T-helper 2 cell (primary cell): ENCODE measurements at places on chromosomes 11 and 22.

DNA sequence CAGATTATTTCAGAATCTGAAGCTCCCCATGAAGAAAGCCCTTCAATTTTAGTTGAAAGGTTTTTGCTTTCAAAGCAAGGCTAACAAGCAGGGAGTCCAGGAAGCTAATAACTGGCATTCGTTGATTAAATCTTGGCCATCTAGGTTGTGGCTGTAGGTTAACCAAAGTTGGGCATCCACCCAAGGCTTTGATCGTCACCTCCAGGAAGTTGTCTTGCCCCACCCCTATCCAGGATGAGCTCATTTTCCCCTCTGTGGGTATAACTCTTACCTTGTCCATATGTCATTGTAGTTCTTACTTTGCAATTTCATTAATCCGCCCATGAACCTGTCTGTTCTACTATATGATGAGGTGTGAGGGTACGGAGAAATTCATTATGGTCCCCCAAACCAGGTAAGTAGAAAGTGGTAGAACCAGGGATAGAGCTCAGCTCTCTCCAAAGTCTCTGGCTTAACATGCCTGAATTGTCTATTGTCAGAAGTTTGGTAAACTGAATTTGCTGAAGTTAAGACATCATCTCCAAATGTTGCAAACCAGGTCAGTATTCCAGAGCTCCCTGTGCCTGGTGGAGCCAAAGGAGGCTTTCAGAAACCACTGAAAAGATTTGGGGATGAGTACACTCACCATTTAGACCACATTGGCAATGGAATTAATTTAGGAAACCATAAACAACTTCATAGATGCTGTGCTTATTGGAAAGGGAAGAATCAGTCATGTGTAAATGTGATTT, 97.1 kb downstream of the CD44 start:
- DNase-seq: peak; percentile 72

DNA sequence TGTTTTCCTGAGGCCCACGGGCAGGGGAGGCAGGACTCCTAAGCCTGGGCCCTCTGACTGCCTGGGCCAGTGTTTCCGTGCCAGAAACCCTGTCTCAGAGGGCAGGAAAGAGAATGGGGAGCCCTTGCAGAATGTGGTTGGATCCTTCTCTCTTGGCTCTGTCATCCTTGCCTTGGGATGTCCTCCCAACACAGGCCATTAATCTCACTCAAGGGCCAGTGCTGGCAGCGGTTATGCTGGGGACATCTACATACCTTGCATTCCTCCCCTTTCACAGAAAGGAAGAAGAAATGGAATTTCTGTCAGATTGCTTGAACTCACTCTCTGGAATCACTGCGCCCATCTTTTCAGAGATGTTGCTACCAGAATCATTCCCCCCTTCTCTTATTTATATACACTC, 296.9 kb downstream of the KIRREL3 start:
- no peak for DNase-seq

DNA sequence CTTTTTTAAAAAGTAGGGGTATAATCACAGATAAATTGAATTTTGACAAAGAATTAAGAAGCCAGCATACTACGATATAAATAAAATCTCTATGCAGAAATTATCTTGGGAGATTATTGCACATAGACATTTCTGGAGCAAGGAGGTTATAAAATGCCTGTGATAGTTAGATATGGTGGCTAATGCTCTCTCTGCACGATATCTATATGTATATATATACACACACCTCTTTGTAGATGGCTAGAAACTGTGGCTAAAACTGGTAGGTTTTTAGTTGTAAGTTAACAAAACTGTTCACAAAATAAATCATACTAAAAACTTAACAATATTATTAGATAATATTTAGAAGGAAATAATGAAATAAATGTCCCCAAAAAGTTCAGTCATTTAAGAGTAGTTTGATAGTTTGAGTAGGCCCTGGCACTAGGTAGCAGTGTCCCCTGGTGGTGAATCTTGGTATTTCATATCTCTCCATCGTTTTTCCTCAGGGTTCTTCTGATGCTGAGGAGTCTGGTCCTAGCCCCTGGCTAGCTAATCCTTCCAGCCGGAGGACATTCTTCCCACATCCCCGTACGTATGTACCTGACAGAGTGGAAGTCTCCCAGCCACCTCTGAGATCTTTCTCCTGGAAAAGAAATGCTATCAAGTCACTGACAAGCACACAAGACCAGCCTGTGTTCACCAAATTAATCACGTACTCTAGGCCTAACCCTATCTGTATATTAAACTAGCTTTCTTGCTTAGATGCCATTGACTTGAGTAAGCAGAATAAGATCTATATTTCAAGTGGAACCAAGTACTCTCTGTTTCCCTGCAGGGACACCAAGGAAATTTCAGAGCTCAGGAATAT, 32.2 kb downstream of the ART5 start:
- no peak for DNase-seq

DNA sequence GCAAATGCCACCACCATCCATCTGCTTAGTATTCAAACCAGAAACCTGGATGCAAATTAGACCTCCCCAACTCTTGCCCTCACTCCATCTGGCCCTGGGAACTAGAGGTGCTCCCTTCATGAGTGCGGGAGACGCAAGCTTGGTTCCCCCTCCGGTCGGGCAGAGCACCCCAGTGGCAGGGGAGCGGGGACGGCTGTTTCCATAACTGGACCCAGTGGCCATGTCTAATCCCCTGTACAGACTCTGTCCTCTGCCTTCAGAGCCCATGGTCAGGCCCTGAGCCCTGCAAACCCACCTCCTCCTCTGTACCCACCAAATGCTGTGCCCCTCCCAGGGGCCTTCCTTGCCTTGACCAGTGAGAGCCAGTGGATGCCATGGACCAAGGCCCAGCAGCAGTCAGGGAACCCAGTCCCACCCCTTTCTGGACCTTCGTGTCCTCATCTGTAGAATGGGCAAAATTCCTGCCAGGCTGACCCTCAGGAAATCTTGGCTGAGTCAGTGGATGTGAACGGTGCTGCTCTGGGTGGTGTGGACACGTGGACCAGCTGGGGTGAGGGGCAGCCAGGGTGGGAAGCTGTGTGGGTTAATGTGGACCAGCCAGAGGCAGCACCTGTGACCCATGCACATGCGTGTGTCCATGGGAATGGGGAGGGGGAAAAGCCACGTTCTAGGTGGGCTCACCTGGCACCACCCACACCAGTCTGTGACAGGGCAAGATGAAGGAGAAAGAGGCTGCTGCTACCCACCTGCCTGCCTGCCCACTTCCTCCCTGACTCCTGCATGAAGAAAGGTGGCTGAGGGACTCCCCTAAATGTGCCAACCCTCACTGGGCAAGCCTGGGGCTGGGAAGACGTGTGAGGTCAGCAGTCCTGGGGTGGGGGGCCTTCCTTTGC, 72.8 kb downstream of the LRRC32 start:
- DNase-seq: no peak

- no peak for DNase-seq
Measured at GRCh38 chr11:14914536-14914935, 22.5 kb upstream of the CYP2R1 start.

GRCh38 chr11:60910711-60911380, 3.1 kb upstream of the TMEM109 start:
- no peak for DNase-seq

DNA sequence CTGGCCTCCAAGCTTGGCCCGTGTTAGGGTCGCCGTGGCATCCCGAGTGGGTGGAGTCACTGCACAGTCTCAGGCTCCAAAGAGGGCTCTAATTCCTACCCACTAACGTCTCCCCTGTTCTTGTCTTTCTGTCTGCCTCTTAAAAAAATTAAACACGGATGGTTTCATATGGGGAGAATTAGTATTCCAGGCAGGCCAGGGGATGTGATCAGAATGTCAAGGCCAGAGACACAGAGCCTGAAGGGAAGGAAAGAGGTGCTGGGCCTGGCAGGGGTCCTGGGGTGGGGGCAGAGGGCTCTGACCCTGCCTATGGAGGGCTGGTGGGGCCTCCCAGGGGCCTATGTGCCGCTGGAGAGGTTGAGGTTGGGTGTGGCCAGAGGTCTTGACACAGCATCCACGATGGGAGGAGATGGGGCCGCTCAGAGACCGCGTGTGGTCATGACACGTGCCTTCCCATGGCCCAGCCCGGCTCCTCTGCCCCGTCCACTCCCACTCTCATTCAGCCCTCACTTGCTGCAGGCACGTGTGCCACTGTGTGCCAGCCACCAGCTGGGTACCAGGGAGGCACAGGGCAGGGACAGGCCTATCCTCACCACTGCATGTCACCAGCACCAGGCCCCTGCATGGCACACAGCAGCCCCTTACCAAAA, 56.5 kb downstream of the FLRT1 start:
- DNase-seq: no peak

- peak; percentile 54 for DNase-seq
Measured at GRCh38 chr11:67649634-67650510, 658 bp downstream of the ACY3 start.

- DNase-seq: no peak
Measured at GRCh38 chr11:59178402-59178801, 6.5 kb downstream of the DTX4 start.

- DNase-seq: peak; percentile 73
Measured at GRCh38 chr11:95337175-95337957, 106.4 kb upstream of the SESN3 start.

- DNase-seq: no peak
Measured at GRCh38 chr11:35992548-35992947, 48.7 kb downstream of the LDLRAD3 start.

GRCh38 chr22:31654408-31654807, 7.6 kb downstream of the PISD start:
- no peak for DNase-seq

DNA sequence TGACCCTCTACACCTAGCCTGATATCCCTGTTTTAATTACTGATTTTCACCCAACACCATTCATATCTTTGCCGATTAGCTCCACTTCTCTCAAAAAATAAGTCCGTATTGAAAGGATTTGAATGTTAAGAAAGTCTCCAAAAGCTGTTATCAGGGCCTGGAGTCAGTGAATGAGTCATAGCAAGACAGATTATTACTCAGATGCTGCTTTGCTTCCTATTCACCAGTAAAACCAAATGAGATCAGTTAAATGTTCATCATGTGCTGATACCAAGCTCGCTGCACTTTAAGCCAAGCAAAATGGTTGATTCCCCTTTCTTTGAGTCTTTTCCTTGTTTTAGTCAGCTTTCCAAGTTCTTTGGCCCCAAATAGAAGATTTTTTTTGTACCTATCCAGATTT, 228.4 kb downstream of the FAT3 start:
- DNase-seq: no peak

DNA sequence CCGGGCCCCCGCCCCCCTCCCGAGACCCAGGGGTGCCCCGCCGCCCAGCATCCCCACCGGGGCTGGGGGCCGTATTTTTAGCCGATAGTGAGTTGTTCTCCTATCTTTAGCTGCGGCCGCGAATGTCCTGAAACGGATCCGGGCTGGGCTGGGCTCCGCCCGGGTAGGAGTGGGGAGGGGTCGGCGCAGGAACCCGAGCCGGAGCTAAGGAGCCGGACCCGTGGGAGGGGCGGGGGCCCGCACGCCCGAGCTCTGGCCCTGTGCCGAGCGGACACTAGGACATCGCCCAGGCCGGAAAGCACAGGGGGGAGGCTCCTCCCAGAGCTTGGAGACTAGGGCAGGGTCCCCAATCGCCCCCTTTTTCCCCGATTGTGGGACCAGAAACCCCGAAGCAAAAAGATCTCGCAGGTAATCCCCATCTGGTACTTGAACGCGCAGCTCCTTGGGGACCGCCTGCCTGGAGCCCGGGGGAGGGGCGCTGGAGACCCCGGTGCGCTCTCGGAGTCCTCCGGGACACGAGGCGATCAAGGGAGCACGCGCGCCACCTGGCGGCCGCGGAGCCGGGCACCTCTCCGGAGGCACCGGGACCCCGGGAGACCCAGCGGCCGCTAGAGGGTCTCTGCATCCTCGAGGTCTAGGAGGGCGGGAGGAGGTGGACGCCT, 669 bp downstream of the CDC42EP2 start:
- peak; percentile 76 for DNase-seq

DNA sequence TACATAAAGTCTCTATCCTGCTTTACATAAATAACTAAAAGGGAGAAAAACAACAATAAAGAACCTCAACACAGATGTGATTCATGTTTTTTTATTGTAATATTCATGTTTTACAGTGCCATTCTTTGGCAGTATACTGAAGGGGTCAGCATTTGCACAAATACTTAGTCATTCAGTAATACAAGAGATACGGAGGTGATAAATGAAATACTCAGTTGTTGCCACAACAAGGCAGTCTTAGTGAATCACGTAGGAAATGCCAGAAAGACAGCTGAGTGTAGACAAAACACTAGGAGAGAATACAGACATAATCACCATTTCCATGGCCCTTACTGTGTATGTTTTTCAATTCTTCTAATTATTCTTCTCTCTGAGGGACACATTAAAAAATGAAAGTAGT, 910.4 kb downstream of the METTL15 start:
- no peak for DNase-seq

- no peak for DNase-seq
Measured at GRCh38 chr22:43363315-43364168, 20.4 kb upstream of the SCUBE1 start.

DNA sequence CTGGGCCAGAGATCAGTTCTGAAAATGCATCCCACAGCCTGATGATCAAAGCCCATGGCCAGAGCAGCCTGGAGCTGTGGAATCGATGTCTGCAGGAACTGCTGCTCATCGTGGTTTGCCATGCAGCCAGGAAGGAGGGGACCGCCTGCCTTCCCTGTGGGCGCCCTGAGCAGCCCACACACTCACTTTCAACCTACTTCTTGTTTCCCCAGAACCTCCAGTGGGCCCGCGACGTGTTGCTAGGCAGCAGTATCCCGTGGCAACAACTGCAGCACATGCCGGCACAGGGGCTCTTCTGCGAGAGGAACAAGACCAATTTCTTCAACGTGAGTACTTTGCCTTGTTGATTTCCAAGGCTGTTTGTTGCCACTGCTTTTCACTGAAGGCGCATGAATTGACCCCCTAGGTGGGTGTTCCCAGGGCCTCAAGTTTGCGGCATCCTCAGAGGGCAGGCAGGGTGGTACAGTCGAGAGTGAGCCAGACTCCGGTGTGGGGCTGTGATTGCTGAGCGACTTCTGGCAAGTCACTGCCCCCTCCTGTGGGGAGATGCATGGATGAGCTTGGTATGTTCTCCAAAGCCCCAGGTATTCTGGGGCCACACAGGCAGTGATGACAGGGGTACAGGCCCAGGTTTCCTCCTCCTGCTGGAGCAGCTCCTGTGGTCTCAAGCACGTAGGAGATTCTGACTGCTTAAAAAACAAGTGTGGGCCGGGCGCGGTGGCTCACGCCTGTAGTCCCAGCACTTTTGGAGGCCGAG, 47.0 kb upstream of the SUSD2 start:
- no peak for DNase-seq

GRCh38 chr11:116703421-116703820, 69.4 kb downstream of the BUD13 start:
- peak; percentile 38 for DNase-seq

DNA sequence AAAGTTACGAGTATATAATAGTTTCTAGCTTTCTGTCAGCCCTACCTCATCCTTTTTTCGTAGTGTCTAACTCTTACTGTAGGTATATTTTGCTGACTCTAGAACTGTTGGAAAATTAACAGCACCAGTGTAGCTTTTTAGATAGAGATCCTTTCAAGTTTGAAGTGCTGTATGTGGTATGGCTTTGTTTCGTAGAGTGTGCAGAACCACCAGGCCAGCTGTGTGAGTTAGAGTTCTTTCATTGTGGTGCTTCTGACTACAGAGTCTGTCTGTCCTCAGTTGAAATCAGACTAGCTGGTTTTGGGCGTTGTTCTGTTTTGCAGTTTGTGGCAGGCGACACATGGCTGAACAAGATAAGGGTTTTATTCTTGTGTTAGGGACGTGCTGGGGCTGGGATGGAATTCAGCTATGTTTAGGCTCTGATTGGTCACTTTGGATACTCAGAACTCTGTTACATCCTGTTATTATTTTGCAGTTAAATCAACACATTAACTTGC, 3.2 kb downstream of the ARHGEF12 start:
- no peak for DNase-seq

- DNase-seq: no peak
Measured at GRCh38 chr11:91158891-91159537, 936.2 kb upstream of the CHORDC1 start.

- no peak for DNase-seq
Measured at GRCh38 chr11:13667795-13668101, 720 bp upstream of the FAR1 start.
